NCI-H1436 treated with DMSO at 0.1 percent for 48 hours (cell line): ENCODE measurements at places on chromosomes 5 and 9.

DNA sequence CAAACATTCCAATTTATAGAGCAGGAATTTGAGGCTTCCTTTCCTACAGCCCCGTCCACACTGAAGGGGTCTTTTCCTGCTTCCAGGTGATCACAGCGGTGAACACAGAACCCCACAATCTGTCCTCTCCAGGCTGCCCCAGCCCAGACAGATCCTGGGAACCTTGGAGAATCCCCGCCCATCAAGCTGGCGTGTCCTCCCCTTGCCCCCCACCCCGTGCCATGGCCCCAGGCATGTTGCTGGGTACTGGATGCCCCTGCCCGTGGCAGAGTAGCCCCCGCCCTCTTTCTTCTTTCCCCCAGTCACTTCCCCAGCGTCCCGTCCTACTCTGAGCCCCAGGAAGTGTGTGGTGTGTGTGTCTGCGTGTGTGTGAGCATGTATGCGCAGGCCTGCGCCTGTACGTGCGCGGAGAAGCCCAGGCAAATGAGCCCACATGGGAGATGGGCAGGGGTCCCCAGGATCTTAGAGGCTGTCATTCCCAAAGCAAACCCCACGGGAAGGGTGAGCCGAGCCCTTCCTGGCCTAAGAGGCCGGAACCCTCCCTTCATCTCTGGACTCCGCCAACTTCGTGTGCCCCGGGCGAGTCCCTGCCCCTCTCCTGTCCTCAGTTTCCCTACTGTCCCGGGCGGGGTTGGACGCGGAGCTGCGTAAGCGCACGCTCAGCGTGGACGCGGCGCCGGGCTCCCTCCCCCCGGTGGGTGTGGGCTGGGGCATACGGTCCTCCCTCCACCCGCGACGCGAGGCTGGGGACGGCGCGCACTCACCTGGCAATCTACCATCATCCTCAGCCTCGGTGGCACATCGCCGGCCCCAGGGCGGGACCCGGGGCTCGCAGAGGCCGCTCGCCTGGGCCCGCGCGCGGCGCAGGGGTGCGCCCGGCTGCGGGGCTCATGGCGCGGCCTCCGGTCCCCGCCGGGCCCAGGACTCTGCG, 15.2 kb downstream of the GBGT1 start:
- DNase-seq = no peak

- DNase-seq = no peak
Measured at GRCh38 chr5:148163345-148163744, 5.0 kb upstream of the SPINK14 start.

DNA sequence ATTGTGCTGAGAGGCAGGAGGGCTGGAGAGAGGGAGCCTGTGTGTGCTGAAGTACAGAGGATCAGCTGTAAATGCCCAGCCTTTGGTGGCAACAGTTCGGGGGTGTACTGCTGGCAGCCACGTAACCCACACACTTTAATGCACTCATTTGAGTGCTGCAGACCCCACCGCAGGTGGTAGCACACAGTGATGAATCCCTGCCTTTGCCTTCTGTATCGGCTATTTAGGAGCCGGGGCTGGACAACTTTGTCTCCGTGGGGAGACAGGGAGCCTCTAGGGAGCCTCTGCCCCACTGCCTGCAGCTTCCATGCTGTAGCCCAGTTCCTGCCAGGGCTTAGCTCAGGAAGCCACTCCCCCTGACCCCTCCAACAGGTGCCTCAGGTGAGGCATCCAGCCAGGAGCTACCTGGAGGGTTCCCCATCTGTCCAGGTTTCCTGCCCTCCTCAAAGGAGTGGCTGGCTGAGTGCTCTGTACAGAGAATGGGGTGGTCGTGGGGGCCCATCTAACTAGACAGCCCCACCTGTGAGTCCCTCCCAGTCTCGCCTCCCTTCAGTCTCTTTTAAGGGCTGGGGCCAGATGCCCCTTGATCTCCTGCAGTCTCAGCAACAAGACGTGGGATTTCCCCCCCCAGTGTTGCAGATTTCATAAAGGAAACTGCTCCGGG, 44.5 kb downstream of the SECISBP2 start:
- DNase-seq = no peak

DNA sequence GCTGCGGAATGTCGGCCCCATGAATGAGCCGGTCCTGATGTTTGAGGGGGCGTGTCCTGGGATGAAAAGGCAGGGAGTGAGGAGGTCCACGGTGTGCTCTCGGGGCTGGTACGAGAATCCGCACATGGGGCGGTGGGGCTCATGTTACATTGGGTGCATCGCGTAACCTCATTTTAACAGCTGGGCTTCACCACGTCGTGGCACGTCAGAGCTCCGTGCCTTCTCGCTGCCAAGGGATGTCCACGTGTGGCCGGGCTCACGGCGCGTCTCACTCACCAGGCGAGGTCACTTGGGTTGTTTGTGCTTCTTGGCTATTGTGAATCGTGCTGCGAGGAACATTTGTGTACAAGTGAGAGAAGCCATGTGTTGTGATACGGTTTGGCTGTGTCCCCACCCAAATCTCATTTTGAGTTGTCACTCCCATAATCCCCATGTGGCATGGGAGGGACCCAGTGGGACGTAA, 29.1 kb upstream of the IRX4 start:
- no peak for DNase-seq

DNA sequence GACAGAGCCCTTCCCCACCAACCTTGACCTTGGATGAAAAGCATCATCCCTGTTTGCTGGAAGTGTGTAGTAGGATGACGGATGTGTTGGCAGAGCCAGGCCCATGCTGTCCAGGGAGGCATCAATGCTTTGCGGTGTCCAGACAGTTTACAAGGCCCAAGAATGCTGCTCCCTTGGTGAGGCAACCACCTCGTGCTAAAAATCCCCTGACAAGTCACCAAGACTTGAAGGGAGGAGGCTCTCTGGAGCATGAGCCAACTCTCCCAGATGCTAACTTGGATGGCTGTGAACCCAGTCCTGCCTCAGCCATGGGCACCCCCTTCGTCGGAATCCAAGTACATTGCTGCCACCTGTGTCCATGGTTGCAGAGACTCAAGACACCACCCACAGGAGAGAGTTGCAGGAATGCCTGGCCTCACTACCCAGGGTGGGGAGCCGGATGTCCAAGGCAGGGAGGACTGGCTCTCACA, 9.5 kb upstream of the NKD2 start:
- DNase-seq = no peak

GRCh38 chr9:4620881-4621555, 41.1 kb upstream of the PLPP6 start:
- no peak for DNase-seq

- no peak for DNase-seq
Measured at GRCh38 chr9:13568841-13569601, 289.5 kb upstream of the MPDZ start.

- DNase-seq = no peak
Measured at GRCh38 chr5:177300236-177300880, 3.2 kb downstream of the RAB24 start.

GRCh38 chr5:1526681-1527131, 2.9 kb upstream of the LPCAT1 start:
- DNase-seq = no peak

DNA sequence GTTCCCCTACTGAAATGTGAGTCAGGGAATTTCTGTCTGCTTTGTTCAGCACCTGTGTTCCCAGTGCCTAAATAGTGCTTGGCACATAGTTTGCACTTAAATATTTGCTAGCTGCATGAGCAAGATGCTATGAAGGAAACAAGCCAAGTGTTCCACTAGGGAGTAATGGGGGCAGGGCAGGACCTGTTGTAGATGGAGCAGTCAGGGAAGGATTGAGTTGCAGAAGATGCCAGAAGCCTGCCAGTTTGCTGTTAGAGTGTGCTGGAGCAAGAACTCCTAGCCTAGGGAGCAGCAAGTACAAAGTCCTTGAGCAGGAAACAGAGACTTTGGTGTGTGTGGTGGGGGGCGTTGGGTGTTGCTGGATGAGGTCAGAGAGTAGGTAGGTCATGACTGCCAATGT, 87.5 kb downstream of the DAB2IP start:
- DNase-seq = no peak

- DNase-seq = no peak
Measured at GRCh38 chr5:117379521-117379920, 804.9 kb upstream of the SEMA6A start.

DNA sequence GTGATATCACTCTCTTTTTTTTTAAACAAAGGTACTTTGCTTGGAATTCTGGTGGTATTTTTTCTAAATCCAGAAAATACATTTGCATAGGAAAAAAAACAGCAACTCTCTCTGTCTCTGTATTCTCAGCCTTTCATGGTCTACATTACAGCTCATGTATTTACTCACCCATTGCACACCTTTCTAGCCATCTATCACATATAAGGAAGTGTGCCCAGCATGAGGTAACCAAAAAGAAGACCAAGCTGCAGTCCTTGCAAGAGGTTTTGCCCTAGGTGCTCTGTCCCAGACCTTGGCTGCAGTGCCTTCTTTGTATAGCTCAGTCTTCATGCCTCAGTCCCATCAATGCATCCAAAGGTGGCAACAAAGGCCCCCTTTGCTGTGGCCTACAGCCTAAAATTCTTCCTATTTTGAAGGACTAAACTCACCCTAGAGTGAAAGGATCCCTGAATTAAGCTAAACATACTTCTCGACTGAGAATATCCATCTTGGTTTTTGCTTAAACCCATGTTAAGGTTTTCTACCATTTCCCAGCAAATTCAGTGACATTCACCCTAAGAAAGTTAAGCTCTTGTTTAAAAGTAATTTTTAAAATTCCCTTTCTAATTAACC, 446.4 kb downstream of the KIF4B start:
- no peak for DNase-seq

- DNase-seq = no peak
Measured at GRCh38 chr9:13911473-13911872, 402.5 kb downstream of the NFIB start.

DNA sequence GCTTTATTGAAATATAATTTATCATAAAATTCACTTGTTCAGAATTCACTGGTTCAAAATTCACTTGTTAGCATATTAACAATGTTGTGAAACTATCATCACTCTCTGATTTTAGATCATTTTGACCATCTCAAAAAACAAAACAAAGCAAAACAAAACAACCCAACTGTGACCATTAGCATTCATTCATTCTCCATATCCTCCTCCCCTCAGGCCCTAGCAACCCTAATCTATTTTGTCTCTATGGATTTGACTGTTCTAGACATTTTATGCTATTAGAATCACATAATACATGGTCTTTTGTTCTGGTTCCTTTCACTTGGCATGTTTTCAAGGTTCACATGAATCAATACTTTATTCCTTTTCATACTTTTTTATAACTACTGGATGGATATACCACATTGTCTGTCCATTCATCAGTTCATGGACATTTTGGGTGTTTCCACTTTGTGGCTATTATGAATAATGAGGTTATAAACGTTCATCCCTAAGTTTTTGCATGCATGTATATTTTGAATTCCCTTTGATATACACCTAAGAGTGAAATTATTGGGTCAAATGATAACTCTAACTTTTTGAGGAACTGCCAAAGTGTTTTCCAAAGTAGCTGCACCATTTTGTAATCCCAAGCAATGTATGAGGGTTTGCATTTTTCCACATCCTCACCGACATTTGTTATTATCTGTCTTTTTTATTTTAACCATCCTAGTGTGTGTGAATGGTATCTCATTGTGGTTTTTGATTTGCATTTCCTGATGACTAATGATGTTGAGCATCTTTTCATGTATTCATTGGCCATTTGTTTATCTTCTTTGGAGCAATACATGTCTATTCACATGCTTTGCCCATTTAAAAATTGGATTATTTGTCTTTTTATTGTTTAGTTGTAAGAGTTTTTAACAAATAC, 304.1 kb downstream of the SH3GL2 start:
- DNase-seq = no peak

DNA sequence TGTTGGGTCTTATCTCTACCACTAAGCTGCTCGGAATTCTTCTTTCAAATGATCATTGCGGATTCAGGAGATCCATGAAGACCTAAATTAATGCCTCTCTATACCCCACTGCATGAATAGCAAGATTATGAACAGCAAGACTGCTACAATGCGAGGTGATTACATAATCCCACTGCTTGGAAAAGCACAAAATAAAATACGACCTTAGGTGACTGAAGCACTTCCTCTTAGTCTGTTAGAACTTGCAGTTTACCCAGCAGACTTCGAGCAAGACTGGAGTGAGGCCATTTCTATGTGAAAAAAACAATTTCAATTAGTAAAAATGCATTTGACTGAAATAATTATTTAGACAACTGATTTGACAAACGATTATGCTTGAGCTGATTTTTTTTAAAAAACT, 59.8 kb downstream of the SH3RF2 start:
- DNase-seq = no peak

GRCh38 chr9:71763832-71764231, 4.5 kb downstream of the CEMIP2 start:
- DNase-seq = no peak

DNA sequence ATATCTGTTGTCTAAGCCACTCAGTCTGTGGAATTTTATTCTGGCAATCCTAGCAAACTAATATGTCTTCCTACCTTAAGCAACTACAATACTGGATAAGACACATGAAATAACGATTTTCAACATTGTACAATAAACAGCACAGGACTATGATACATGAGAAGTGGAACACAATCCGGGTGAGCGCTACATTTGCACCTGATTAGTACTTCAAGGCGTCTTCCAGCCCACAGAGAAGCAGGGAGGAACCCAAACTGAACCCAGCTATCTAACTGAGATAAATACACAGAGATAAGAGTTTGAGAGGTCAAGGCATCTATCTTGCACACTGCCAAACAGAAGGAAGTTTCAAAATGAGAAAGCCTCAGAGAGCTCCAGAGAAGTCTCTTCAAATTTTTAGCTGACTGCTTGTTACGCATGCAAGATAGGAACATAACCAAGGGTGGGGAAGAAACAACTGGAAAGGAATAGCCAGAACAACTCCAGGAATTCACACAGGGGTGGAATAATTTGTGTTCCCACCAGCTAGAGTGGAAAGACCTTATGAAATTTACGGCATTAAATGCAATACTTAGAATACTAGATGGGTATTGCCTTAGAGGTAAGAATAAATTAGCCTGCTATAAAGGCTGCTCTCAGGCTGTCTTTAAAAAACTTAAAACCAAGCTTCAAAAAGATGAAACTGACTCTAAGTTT, 481.8 kb downstream of the MTRR start:
- DNase-seq = no peak

GRCh38 chr5:36450229-36451014, 148.7 kb upstream of the RANBP3L start:
- no peak for DNase-seq

DNA sequence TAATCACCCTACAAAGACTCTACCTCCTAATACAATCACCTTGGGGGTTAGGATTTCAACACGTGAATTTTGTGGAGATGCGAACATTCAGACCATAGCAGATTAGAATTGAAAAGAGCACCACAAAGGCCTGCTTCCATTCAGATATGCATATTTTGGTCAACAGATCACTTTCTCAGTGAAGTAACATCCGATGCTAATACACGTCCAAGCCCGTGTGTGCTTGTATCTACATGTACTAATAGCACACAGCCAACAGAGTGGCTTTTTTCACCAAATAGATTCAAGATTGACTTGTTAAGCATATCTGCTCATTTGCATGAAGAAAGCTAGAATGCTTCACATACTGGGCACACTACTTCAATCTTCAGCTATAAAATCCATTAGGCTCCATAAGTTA, 35.6 kb upstream of the SSBP2 start:
- DNase-seq = no peak

DNA sequence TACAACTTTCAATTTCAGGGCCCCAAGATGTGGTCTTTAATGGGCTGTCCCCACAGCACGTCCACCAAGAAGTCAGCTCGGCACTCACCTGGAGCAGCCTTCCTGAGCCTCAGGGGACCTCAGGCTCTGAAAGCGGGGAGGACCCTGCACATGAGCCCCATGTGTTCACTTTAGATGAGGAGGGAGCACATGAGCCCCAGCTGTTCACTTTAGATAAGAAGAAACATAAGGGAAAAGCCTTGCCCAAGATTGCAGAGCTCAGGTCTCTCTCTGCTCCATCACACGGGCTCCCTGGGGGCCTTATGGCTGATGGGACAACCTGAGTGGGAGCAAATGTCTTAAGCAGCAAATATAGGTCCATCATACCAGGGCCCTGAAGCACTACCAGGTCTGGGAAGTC, 56.4 kb downstream of the NIPSNAP3B start:
- no peak for DNase-seq
